ENCODE measurements at places on chromosomes 6 and 20.

GRCh38 chr6:146709036-146709622 lies 110.4 kb downstream of the ADGB start:
- DNase-seq = peak; percentile 30

DNA sequence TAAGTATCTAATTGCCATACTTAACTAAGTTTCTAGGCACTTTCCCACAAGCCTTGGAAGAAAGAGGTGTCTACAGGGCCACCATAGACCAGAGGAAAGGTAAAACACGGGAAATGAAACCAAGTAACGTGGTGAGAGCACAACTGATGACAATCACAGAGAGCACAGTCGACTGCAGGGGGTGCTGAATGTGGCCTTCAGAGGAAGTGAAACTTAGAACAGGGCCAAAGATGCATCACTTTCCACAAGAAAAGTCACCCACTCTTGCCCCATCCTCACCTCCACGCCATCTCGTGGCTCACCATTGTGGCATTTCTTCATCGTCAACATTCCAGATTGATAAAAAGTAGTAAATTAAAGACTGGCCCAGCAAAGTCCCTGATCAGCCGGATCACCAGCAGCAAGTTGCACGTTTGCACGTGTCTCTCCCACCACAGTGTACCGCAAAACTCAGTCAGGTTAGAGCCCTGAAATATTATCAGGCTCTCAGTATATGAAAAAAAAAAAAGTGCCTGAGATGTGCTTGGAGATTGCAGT lies 31.4 kb downstream of the HIVEP2 start:
- DNase-seq = no peak

GRCh38 chr6:33692760-33693158 lies 18.7 kb downstream of the UQCC2 start:
- no peak for DNase-seq

- peak; percentile 68 for DNase-seq
Measured at GRCh38 chr6:139590206-139590605, 215.8 kb upstream of the CITED2 start.

DNA sequence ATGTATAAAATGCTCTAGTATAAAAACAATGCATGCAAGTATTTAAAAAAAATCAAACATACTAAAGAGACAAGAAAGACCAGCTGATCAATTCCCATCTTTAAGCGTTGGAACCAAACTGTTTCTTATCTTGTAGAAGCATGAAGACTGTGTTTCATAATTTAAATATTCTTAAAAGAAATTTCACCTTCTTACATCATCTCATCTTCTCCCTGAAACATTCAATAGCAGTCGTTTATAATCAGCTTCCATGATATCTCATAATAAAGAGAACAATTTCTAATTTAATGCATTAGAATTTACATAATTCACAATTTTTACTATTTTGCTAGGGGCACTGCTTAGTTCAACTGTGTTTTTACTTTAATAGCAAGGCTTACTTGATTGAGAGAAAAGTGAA lies 468.1 kb upstream of the MARCKS start:
- DNase-seq = no peak

GRCh38 chr6:83546636-83547035 lies 34.3 kb downstream of the PRSS35 start:
- DNase-seq = no peak

DNA sequence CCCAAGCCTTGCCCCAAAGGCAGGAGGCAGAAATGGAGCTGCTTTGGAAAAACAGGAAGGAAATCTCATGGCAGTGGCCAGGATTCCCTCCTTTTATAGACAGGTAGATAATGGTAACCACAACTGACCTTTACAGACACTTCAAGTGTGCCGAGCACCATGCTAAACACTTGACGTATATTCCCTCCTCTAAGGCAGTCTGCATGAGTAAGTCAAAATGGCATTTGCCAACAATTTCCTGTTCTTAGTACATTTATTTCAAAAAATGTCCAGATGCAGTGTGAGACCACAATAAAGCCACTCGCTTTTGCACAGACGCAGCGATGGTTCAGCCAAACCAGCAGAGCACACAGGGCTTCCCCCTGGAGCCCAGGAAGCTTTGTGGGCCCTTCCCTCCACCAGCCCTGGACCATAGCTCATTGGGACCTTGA lies 16.5 kb upstream of the GPR6 start:
- DNase-seq = no peak

DNA sequence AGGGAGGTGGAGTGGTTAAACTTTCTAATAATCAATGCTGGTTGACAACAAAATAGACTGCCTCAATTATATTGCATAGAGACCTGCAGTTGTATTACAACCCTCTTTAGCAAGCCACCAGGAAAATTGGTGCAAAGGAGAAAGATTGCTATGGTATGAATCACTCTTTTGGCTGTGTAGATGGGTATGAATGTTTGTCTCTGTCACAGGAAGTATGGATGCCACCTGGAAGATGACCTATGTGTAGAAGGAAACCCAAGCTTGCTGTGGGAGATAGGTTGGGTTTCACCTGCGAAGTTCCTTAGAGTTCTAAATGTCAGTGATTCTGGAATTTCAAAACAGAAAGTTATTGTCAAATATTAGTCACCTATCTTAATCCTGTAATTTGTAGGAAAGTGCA lies 134.6 kb downstream of the SOBP start:
- DNase-seq = peak; percentile 11

- DNase-seq = no peak
Measured at GRCh38 chr6:25987845-25988244, 25.2 kb downstream of the TRIM38 start.

GRCh38 chr20:856361-856775 lies 22.9 kb downstream of the FAM110A start:
- no peak for DNase-seq

DNA sequence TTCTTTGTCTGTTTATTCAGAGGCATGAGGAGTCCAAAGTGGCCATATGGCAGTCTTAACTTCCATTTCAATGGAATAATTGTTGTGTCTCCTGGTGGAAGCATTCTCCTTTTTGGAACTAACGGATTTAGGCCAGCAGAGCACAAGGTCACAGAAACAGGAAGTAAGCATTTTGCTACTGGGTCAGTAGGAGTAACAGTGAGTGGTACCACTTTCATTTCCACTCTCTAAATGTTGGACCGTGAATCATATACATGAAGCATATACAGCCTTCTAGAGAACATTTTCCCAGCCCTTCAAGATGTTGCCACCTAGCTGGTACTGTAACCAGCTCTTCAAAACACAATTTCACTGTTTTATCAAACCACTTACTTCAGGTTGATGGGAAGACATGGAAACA lies 182.8 kb downstream of the EYS start:
- DNase-seq = peak; percentile 80

DNA sequence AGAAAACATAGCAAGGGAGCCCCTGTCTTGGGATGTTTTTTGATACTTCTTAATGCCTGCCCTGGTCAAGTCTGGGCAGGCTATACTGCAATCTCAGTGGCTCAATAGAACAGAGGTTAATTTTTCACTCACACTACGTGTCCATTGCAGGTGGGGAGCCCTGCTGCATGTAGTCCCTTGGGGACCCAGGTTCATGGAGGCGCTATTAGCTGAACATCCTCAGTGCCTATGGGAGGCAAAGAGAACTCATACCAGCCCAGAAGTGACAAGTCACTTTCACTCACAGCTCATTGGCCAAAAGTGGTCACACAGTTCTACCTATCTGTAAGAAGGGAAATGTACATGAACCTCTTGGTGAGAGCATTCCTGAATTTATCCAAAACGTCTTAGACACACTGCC lies 23.2 kb downstream of the CGA start:
- DNase-seq = no peak

DNA sequence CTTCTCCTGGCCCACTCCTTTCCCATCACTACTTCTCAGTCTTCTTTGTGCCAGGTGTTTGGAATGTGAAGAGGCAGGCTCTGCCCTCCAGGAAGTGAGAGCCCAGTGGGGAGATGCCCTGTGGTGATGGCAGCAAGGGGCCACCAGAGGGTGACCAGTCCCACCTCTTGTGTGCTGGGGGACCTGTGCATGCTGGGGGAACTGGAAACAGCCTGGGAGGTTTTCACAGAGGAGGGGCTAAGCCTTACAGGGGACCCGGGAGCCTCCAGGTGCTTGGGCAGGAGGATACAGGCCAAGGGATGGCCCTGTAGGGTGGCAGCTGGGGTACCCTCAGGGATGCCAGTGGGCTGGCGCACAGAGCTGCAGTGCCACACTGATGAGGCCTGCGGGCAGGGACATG lies 72.3 kb downstream of the RAMACL start:
- DNase-seq = no peak

DNA sequence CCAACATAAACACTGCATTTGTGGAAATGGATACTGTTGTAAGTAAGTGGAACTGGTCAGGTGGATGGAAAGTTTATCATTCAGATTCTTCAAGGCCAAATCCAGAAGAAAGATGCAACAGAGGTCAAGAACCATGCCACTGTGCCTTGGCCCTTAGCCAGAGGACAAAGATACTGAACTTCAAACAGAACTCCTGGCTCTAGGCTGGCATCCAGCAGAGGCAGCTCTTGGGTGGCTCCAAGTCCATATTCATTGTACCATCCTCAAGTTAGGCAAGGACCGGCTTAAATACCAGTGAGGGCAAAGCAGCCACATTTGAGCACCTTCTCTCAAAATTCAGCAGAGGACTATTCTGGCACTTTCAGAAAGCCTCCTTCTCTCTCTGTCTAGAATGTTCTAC lies 53.2 kb downstream of the DNAAF9 start:
- no peak for DNase-seq

All from NCI-H69 (cell line).